Memory B cell (primary cell): ENCODE measurements at places on chromosomes 1 and 21.

- no peak for DNase-seq
Measured at GRCh38 chr1:204333427-204333826, 26.3 kb downstream of the PLEKHA6 start.

DNA sequence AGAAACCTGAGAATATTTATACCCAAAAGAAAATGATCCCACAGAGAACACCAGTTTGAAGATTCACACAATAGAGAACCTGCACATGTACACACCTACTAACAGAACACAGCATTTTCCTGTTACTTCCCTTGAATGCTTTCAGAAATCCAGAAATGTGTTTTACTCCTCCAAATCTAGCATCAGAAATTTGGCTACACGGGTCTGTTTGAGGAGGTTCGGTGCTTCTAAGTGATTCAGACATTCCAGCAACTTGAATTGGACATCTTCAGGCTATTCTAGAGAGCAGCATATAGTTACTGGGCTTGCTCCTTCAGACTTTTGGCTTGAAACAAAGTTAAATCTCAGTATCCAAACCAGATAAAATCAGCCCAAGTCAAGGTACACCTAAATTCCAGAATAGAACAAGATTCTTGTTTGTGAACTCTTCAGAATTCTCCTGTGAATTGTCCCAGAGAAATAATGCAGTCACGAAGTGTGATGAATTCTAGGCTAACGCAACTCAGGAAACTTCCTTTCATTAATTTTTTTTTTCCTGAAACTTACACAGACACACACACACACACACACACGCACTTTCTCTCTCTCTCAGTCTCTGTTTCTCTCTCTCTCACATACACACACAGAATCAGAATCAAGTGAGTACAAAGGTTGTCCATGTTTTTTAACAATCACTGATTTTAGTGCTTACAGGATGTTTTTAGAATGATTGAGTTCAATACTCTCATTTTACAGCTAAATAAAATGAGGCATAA is 278.4 kb upstream of the SNX7 start:
- DNase-seq: no peak

GRCh38 chr1:98028800-98029199 is 108.0 kb upstream of the DPYD start:
- DNase-seq: no peak

GRCh38 chr1:9127395-9128165 is 1.3 kb downstream of the GPR157 start:
- no peak for DNase-seq

GRCh38 chr1:226355669-226356551 is 46.9 kb upstream of the LIN9 start:
- DNase-seq: no peak

DNA sequence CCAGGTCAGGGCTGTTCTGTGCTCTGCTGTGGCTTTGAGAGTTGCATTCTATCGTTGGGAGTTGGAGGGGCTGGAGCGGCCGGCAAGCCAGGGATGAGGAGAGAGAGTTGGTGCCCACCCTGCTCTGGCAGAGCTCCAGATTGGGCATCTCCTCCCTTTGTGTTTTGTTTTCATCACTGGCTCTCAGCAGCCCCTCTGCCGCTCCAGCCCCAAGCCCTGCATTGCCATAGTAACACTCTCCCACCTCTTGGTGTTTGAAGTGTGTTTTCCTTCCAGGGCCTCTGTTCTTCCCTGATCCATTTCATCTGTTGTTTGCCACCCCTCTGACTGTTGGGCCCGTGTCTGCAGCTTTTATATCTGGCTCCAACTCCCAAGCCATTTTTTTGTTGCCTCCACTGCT is 152.7 kb downstream of the URB2 start:
- DNase-seq: no peak

- DNase-seq: no peak
Measured at GRCh38 chr1:40803447-40803846, 19.9 kb downstream of the KCNQ4 start.

DNA sequence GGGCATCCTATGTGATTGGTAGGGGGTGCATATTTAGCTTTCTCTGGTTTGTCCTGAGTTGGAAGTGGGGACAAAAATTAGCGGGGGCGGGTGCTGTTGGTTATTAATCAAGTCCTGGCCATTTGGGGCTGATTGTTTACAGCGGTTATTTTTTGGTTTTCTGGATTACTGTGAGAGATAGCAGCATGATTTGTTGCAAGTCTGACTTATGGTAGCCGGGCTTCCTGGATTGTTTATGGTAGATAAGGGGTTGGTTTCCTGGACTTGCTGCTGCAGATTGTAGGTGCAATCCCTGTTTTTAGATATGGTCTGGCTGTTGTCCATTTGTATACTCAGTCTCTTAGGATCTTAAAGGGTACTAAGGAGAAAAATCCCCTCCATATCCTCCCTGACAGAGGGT is 12.1 kb upstream of the PROK1 start:
- DNase-seq: no peak

- DNase-seq: no peak
Measured at GRCh38 chr1:5415606-5416005, 576.6 kb downstream of the NPHP4 start.

- no peak for DNase-seq
Measured at GRCh38 chr1:95903060-95903459, 669.0 kb downstream of the RWDD3 start.

- DNase-seq: no peak
Measured at GRCh38 chr1:91754816-91755580, 131.0 kb downstream of the TGFBR3 start.

DNA sequence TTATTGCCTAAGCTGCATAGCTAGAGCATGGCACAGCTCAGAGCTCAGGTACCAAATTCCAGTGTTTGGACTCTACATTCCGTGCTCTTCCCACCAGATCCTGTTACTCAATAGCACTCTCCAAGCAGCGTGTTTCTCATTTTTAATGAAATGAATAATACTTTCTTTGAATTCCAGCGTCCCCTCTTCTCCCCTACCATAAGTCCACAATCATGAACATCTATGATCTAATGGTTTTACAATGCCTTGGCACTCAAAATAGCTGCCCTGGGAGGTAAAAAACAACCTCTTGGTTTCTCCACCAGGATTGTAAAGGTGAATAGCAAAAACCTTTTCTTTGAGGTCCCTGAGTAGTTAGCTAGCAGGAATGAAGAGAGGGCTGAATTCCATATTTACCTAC is 480.0 kb upstream of the PKN2 start:
- no peak for DNase-seq

GRCh38 chr1:96918406-96918805 is 196.8 kb downstream of the PTBP2 start:
- no peak for DNase-seq

DNA sequence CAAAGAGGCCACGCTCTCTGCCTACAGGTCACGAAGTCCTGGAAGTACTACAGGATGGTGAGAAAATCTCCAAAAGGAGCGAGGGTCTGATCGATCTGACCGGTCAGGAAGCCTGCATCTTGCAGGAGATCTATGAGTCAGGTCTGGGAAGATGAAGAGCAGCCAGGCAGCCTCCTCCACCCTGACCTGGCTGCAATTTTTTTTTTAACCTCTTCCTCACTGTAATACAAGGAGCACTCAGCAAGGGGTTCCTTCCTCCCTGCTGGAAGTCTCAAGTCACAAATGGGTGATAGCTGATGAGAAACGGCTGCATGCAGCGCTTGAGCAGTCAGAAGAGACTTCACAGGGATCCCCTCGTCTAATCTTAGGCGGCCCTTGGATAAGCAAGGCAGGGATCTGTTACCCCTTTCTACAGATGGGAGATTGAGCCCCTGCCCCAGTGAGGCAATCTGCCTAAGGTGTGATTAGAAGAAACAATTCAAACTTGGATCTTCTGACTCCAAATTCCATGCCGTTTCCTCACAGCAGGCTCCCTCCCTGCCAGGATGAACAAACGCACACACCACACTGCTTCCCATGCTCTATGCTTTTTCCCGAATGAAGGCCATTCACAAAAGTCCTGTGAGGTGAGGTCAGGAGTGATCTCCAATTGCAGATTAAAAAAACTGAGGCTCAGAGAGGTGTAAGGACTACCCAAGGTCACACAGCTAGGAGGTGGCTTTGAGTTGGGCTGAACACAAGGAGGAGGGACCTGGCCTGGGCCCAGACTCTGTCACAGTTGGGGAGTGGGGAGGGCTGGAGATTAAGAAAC is 48.3 kb downstream of the ECE1 start:
- no peak for DNase-seq

- DNase-seq: no peak
Measured at GRCh38 chr1:38992412-38993111, 1.5 kb downstream of the AKIRIN1 start.

DNA sequence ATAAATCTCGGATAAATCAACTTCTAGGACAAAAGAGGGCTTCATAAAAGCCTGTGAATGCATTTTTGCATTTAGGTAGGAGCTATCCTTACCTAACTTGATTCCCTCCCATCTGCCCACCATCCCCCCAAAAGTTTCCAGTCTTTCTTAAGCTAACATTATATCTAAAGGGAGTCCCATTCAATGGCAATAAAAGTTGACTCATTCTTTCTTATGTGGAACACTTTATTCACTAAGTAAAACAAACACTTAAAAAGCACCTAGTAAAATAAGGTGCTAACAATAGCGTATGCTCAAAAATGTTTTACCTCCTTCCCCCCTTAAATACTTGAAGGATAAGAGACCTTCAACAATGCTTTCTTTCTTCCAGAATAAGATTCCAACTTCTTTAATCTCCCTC is 83.8 kb downstream of the GON4L start:
- DNase-seq: no peak

DNA sequence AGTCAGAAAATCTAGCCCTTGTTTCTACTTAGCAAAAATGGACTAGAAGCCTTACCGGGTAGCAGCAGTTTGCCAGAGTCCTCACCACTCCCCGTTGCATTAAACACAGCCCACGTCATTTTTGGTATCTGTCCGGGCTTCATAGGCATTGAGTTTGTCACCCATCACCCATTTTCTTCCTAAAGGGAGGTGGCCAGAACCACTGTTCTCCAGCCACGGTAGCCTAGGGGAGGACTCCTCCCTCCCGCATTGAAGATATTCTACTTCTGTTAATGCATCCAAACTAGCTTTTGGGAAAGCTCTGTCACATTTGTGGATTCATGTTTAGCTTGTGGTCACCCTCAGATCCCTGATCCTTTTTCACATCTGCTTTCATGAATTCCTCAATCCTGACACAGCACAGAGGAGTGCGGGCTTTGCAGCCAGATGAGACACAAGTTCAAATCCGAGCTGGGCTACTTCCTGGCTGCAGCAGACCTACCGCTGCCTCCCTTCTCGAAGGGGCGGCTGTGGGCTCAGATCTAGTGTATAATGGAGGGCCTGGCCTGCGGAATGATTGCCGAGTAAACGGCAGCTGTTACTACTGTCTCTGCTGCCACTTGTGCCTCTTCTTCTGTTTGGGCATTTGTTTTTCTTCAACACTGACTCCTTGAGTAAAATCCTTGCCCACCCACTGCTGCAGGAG is 63.2 kb upstream of the EFHD2 start:
- no peak for DNase-seq

GRCh38 chr1:182368903-182369302 is 22.7 kb downstream of the GLUL start:
- no peak for DNase-seq

DNA sequence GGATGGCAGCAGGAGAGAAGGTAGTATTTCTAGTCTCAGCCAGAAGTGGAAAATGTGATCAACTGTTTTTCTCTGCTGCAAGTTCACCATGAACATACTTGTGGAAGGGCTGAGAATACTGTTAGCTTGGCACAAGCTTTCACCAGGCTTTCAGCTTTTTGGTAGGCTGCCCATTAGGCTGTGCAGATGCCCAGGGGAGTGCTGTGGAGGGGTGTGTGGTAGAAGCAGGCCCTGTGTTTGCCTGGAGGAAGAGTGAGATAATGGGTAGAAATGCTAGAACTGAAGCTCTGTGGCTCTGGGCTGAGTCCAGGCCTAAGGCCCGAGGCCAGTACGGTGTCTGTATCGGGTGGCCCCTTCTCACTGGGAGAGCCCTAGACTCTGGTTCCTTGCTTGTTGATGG is 9.8 kb downstream of the DNAJC6 start:
- DNase-seq: no peak

DNA sequence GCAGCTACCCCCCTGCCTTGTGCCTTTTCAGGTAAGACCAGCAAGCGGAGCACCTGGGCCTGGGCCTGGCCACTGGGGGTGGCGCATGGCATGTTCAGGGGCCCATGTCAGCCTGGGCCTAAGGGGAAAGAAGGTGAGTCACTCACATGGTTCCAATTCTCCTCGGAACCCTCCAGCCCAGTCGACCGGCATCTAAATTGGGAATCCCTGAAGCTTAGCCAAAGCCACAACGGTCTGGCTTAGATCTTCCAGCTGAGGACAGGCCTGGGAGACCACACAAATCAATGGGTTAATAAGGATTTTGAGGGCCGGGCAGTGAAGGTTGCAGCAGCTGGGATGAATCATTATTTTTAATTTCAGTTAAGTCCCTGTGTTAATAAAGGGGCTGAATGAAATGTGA is 145.1 kb upstream of the SMYD2 start:
- DNase-seq: no peak

- DNase-seq: no peak
Measured at GRCh38 chr1:245475126-245475525, 320.3 kb downstream of the KIF26B start.

DNA sequence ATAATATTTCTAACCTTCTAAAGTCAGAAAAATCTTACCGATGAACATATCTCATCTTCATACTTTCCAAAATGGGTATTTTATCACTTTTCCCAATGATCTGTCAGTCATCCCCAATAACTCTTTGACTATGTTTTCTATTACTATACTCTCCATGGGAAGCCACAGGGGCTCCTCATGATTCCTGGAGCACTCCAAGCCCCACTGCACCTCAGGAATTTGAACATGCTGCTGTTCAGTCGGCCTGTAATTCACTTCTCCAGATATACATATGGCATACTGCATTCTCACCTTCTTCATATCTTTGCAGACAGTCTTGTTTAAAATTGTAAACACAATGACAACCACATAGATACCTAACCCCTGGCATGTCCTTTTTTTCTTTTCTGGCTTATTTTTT is 333.0 kb downstream of the BRINP3 start:
- no peak for DNase-seq

- no peak for DNase-seq
Measured at GRCh38 chr1:160206421-160207117, 1.4 kb downstream of the PEA15 start.

- no peak for DNase-seq
Measured at GRCh38 chr1:228341814-228342626, 64.6 kb downstream of the TRIM11 start.

DNA sequence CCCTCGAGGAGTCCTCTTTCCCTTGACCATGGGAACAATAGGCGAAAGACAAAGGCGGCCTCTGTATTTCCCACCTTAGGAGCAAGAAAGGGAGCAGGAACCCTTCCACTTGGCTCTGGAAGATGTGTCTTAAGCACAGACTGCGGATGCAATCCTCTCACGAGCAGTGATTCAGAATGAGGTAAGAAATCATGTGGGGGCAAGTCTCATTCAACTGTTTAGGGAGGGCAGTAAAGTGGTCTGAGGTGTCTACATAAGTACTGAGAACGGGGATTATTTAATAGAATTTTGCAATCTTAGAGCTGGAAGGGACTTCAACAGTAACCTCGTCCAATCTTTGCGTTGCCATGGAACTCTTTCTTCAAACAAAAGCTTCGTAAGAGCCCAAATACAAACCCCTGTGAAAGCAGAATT is 1.6 kb upstream of the DYRK3 start:
- DNase-seq: no peak

GRCh38 chr1:54158071-54158470 is 5.3 kb upstream of the CDCP2 start:
- no peak for DNase-seq
